ENCODE measurements at places on chromosomes 11 and 22.

GRCh38 chr11:15113381-15113780 lies 1.3 kb upstream of the INSC start:
- no peak for DNase-seq

DNA sequence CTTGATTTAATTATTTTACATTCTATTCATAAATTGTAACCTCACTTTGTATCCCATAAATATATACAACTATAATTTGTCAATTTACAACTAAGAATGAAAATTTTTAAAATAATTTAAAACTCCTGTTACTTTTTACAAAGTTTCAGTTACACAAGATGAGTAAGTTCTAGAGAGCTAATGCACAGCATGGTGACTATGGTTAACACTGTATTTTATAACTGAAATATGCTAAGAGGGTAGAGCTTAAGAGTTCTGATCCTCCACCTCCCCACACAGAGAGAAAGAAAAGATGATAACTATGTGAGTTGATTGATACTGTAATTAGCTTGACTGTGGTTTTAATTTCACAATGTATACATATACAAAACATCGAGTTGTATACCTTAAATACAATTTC lies 412.5 kb upstream of the DDI1 start:
- DNase-seq = no peak

DNA sequence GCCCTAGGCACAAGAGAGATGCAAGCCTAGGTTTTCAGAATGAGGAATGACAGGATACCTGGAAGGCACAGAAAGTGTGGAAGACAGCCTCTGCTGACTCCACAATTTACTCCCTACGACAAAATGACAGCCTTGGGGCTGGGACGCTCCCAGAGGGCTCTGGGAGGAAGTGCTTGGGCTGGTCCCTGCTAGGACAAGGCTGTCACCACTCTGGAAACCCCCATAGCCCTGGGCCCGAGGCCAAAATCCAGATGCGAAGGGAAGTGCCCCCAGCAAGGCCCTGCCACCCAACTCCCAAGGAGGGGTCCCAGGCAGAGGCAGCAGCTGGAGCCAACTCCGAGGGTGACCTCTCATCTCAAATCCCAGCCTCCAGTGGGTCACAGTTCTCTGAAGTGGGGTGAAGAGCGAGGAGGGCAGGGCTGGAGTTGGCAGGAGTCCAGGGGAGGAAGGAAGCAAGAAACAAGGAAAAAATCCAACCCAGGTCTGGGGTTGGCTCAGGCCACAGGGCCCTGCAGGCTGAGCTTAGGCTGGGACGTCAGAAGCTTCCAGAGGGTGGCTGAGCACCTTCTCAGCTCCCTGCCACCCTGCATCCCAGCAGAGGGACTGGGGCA lies 6.3 kb upstream of the CDC42EP2 start:
- DNase-seq = no peak

- DNase-seq = no peak
Measured at GRCh38 chr11:32381179-32381578, 54.2 kb downstream of the WT1 start.
